ENCODE measurements at places on chromosomes 16 and 17.

GRCh38 chr16:72939247-72939646 is 108.7 kb downstream of the ZFHX3 start:
- no peak for DNase-seq

GRCh38 chr16:58684001-58684353 is 593 bp downstream of the SLC38A7 start:
- no peak for DNase-seq

DNA sequence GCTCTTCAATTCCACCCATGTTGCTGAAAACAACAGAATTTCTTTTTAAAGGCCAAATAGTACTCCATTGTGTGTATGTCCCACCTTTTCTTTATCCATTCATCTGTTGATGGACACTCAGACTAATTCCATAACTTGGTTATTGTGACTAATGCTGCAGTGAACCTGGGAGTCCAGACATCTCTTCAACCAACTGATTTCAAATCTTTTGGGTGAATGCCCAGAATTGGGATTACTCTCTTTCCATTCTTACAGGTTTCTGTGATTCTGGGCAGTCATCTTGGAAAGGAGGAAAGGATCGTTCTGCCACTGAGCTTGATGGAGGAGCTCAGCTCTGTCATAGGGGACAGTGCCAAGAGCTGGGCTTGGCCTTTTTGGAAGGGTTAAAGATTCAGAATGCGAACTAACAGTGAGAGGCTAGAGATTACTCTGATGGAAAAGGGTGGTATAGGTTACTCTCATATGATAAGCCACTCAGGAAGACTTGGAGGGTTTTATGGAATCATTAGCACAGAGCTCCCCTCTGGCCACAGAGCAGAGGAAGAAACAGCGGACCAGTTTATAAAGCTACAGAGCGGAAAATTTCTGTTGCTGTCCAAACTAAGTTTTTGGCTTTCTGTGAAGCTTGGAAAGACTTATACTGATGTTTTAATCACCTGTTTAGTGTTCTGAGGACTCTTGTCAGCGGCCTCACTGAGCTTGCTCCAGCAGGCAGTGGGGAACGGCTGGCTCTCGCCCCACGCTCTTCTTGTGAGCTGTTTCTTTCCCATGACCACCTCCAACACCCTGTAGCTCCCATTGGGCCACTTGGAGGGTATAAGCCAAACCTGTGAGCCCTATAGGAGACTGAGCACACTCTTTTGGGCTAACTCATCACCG is 48.3 kb downstream of the HIC1 start:
- no peak for DNase-seq

DNA sequence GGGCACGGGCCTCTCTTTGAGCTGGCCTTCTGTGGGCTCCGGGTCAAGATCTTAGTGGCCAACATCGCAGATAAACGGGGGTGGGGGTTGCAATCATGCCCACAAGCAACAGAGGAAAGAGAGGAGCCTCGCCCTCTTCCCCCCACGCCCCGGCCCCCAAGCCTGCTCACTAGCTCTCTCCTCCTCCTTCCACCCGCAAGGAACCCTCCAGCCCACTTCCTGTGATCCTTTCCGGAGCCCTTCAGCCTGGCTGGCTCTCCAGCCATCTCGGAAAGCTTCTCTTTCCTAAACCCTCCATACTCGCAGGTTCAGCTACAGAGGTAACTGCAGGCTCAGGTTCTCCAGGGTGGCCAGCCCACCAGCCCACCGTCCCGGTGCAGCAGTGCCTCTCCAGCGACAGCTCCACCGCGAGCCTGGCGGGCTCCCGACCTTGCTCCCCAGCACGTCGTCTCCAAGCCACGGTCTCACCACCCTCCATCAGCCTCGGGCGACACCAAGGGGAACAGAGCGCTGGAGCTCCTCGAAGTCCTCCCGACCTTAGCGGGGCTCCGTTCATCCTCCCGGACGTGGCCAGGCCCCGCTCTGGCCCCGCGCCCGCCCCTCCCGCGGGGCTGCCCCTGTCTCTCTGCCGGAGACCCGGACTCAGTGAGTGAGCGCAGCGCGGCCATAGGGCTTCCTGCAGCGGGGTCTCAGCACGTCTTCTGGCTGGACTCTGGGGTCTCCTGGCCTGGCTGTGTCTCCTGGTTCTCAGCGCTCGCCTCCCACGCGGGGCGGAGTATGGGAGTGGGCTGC is 12.9 kb upstream of the ODF4 start:
- DNase-seq = no peak

- DNase-seq = no peak
These were observed 1294.4 kb downstream of the CDH8 start for GRCh38 chr16:60741810-60742209.

DNA sequence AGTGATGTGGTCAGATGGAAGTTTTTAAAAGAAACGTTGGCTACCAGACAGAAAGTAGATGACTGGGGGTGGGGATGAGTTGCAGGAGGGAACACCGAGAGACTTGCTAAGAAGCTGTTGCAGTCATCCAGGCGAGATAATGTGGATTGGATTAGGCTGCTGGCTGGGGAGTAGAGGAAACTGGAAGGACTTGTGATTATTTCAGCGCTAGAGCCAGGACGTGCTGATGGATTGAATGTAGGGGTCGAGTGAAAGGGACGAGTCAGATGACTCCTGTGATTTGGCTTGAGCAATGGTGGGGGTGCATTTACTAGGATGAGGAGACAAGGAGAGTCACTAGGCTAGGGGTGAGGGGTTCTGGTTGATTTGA is 88.5 kb downstream of the CLEC16A start:
- DNase-seq = no peak

DNA sequence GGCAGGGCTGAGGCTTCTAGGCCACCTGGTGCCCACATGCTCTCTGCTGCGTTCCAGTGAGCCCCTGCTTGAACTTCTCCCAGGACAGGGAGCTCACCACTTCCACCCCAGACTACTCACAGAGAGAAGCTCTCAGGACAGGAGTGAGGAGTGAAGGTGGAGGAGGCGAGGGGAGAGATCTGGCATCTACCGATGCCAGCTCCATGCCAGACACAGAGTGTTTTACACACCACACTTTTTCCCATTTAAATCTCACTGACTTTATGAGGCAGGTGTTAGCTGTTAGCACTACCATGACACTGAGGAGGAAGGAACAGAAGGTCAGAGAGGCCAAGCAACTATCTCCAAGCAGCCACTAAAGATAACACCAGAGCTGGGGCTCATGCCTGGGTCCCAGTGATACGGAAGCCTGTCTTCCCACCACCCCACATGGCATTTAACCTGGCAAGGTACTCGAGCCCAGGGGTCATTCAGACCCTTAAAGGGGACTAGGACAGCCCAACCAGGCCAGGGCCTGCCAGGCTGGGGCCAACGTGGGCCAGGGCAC is 6.8 kb downstream of the FAM83G start:
- DNase-seq = no peak

GRCh38 chr16:65372171-65372570 is 250.3 kb upstream of the CDH11 start:
- no peak for DNase-seq

- no peak for DNase-seq
These were observed 3.6 kb downstream of the CD19 start for GRCh38 chr16:28935346-28935745.

- no peak for DNase-seq
These were observed 9.5 kb downstream of the ACSF3 start for GRCh38 chr16:89103156-89103555.

- no peak for DNase-seq
These were observed 48.6 kb downstream of the CDRT4 start for GRCh38 chr17:15418781-15419180.

GRCh38 chr16:4640572-4641305 is 16.1 kb downstream of the MGRN1 start:
- DNase-seq = no peak

- DNase-seq = no peak
These were observed 38.8 kb downstream of the SNX20 start for GRCh38 chr16:50642349-50642748.

DNA sequence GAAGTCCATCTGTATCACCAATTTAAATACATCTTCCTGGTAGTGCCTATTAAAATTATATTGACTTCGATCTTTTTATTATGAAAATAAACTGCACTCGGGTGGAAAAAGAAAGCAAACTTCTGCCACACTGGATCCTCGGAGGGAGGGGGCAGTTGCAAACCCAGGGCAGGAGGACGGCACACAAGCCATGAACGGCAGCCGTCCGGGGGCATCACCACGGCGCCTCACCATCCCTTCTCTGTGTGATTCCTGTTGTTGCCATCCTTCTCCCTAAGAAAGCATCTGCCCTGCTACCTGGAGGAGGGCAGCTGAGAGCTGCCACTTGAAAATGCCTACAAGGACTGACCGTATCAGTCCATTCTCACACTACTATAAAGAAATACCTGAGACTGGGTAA is 53.9 kb upstream of the ENPP7 start:
- DNase-seq = no peak

- DNase-seq = no peak
These were observed 204.5 kb downstream of the CCDC182 start for GRCh38 chr17:57540596-57540995.

DNA sequence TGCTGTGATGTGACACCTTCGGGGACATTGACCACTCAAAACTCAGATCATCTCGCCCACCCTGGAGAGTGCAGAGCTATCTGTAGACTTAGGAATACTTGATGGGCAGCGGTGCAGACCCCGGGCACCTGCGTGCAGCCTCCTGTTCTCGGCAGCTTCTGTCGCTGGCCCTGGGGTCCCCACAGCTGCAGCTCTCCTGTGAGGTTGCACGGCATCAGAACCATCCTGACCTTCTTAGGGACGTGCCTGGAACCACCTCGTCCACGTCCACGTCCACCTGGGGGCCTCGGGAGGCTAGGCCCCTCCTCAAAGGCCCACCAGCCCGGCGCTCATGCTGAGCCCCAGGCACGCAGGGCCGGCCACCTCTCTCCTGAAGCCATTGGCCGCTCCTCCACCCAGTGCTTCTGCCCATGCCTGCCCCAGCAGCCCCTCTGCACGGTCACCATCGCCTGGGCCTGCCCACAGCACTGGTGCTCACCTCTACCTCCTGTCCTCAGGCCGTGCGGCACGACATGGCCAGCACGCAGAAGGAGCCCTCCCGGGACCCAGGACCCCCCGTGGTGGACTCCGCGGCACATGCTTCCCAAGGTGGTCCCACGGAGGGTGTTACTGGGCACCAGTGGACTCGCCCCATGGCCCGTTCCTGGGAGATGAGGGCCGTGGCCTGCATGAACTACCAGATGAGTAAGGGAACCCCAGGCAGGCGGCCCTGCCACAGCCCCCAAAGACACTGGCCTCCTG is 2.3 kb upstream of the WFIKKN1 start:
- no peak for DNase-seq

GRCh38 chr16:81748476-81749198 is 30.5 kb upstream of the PLCG2 start:
- no peak for DNase-seq

DNA sequence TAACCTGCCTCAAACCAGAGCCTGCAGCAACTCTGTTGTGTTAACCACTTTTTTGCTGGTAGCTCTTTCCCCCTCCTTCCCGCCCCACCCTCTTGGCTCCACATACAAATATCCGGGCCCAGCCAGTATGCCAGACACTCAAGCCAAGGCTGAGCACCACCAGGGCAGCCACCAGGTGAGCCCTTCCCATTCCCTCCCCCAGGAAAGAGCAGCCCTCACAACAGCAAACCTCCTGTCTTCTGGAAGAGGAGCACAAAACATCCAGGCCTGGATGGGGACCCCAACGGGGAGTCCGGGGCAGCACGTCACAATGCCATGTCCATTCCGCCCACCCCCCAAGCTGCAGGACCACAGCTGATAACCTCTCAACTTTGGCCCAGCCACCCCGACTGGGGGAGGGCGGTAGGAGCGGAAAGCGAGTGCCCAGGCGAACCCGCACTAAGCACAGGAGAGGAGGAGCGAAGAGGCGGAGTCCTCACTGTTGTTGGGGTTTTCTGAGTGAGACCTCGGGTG is 757 bp downstream of the ORMDL3 start:
- DNase-seq = no peak

DNA sequence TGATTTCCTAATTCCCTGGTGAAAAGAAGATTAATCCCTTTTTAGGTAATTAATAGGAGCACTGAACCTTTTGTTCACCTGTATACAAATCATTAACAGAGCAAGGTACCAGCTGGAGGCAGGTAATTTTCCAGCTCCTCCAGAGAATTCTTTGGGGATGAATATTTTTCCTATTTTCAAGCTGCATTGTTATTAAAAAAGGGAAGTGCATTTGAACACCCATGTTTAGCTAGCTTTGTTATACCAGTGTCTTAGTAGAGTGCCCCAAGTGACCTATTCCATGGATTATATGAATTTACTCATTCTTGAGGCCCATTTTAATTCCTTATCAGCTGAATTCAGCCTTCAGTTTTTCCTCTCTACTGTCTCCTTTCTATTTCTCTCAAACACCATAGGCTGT is 73.2 kb upstream of the GOT2 start:
- no peak for DNase-seq

DNA sequence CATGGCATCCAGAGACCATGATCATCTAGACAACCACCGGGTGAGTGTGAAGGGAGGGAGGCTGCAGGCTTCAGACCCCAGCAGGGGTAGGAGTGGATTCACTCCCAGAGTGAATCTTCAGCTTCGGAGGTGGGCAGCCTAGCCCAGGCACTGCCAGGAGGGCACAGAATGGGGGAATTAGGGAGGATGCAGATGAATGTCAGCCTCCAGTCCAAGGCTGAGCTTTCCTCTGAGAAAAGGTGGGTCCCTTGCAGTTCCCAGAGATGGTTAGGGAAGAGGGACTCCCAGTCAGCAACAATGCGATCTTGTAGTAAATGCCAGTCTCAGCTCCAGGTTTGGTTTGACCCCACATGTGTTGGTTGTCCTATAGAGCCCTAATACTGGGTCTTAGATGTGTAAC is 36.7 kb upstream of the POLR3E start:
- DNase-seq = no peak

GRCh38 chr16:23510164-23510914 is at the start of gene GGA2:
GGA2 (minus strand) TSS chr16:23510494; CDS start chr16:23510411, 83 bp downstream.
- no peak for DNase-seq

DNA sequence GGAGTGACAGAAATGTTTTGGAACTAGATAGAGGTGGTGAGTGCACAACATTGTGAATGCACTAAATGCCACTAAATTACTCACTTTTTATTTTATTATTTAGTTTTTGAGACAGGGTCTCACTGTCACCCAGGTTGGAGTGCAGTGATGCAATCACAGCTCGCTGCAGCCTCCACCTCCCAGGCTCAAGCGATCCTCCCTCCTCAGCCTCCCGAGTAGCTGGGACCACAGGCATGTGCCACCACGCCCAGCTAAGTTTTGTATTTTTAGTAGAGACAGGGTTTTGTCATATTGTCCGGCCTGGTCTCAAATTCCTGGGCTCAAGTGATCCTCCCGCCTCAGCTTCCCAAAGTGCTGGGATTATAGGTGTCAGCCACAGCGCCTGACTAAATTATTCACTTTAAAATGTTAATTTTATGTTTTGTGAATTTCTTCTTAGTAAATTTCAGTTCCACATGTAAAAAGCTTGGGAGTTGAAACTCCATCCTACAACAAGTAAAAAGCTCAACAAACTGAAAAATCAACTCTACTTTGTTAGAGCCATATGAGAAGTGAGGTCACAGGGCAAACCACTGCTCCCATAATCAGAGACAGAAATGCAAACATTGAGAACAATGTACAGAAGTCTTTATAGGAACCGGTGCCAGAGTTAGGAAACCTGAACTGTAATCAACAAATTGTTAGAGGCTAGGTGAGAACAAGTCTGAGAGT is 13.8 kb upstream of the SLC5A10 start:
- no peak for DNase-seq

Measured in AG04449 (cell line).